ENCODE measurements at places on chromosomes 2 and 18.

DNA sequence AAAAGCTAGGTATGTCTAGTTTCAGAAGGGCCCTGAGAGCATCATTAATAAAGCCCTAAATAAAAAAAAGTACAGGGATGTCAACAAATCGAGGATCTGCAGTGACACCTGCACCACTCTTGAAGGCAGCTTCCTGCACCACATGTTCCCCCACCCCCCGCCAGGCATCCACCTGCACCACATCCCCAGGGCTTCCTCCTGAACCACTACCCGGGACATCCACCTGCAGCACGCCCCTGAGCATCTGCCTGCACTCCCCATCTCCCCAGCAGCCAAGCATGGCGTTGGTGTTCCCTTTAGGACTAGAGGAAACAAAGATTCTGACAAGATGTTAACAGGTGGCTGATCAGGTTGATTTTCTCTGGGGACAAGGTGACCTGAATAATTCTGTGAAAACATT, 55.2 kb downstream of the DLGAP1 start:
- DNase-seq: no peak

DNA sequence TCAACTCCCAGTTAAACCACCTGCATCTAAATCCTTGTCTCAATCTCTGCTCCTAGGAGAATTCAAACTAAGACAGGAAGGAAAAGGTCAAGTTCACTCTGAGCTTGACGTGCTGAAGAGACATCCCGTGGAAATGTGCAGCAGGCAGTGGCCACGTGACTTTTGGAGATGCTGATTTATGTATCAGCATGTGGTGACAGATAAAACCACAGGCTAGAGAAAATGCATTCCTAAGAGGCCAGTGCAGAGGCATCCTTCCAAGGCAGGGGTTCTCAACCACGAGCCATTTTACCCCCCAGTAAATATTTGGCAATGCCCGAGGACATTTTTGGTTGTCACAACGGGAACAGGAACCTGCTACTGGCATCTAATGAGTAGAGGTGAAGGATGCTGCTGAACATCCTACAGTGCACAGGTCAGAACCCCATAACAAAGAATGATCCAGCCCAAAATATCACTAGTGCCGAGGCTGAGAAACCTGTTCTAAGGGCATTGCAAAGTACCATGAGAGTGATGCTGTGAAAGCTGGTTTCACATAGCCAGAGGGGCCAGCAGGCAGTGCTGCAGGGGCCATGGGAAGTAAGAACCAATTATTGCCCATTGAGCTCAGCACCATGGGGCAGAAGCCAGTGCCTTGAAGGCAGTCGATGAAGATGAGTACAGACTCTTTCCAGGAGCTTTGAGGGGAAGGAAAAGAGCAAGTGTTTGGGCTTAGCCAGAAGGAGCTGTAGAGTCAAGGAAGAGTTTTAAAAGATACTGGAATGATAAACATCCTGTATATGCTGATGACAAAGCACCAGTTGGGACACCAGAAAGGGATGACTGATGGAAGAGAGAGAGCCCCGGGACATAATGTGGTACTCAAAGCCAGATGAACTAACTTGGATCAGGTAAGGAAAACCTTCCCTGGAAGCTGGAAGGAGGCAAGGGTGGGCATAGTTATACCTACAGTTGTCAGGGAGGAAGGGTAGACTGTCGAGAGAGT, 174.6 kb downstream of the HAUS1 start:
- DNase-seq: peak; percentile 88

GRCh38 chr2:170047331-170048065, 130.4 kb upstream of the MYO3B start:
- peak; percentile 6 for DNase-seq

- peak; percentile 2 for DNase-seq
These were observed 253.8 kb downstream of the FBXO15 start for GRCh38 chr18:73893880-73894279.

DNA sequence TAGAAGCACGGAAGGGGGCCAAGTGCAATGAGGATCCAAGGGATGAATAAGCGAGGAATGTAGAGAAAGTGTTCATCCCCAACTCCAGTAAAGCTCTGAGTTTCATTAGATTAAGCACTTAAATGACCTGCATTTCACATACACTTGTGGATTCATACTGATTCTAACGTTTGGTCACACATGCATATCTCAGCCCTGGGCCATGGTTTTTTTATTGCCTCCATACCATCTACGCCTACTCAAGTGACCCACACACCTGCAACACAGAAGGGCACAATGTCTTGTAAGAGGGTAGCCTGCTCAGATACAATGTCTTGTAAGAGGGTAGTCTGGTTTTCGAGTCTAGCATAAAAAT, 566 bp upstream of the MRPS5 start:
- DNase-seq: no peak

DNA sequence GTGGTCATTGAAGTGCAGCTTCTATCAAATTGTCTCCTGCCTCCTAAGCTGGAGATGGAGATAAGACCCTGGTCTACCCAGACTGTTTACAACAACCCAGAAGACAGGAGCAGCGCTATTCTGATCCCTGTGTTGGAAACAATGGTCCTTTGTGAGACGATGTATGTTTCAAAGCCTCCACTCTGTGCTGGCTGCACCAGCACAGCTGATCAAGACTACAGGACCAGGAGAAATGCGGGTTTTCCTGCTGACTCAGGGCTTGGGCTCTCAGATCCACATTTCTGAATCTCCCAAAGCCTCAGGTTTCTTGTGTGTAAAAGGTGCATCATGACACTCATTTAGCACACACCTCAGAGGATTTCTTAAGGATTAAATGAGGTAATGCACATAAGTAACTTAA, 92.0 kb downstream of the POU3F3 start:
- no peak for DNase-seq

- DNase-seq: no peak
These were observed 80.9 kb downstream of the SLC25A12 start for GRCh38 chr2:171813126-171813525.

- DNase-seq: no peak
These were observed 376.4 kb downstream of the RBM43 start for GRCh38 chr2:150885236-150885635.

- no peak for DNase-seq
These were observed 30.1 kb downstream of the EFR3B start for GRCh38 chr2:25071966-25072365.

GRCh38 chr2:169225906-169226305, 136.4 kb downstream of the LRP2 start:
- DNase-seq: no peak

DNA sequence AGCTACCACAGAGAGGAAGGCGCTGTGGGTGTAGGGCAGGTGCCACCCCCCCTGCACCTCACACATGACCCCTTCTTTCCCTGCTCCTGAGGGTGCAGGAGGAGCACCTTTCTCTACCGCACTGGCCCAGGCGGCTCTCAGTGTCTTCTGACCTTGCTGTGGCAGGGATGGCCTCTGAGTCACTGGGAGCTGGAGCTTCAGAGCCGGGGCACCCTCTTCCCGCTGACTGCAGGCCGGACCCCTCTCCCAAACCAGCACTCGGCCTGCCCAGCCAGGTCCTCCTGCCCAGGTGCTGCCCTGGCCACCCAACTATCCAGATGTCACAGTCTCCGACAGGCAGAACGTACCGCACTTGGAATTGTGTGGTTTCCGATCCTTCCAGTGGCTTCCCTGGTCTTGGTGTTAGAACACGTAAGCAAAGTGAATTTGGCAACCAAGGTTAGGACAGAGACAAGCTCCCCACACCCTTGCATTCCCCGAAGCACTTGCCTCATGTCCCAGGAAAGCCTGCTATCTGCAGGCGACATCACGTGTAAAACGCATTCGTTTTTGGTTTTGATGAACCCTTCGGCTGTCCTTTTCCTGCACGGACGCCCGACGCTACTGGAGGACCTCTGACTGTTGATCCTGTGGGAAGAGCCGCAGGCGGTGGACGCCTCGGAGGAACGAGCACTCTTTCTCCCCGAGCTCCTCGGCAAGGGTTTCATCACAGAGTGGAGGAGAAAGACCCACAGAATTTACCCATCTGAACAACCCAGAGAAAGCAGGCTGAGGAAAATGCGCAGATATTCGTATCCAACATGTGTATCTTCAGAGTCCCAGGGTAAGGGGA, 24.7 kb upstream of the KCNG2 start:
- no peak for DNase-seq

- peak; percentile 34 for DNase-seq
These were observed 845 bp downstream of the EML4 start for GRCh38 chr2:42169874-42170521.

DNA sequence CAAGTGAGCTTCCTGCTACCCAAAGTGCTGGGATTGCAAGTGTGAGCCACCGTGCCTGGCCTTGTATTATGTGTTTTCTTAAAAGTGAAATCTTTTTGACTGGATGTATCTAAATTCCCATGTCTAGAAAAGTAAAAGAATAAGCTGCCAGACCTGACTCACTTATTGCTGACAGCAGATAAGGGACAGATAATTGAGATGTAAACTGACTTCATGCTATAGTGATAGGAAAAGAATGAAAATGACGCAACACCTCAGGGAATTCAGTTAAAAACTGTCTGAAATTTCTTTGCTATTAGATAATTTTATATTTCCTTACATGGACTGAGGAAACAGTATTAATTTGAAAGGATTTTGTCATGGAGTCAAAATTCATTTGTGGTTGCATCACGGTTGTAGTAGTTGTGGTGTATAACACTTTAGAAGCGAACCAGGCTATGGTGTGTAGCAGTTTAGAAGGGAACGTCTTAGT, 19.4 kb downstream of the TTC27 start:
- peak; percentile 90 for DNase-seq

- DNase-seq: no peak
These were observed 78.3 kb downstream of the RNF144A start for GRCh38 chr2:6995391-6996097.

DNA sequence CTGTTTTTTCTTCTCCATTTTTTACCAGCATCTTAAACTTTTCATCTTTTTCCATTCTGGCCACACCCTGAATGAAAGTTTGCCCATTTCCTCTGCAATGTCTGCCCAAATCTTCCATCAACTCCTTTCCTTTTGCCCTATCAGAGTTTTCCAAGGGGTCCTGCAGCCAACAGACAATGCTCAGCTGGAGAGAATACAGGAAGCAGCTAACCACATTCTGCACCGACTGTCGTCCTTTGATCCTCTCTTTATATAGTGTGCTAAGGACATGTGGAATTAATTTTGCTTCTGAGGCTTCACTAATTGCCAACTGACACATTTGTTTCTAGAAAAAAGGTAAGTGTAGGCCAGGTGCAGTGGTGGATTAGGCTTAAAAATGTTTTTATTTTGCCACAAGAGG, 50.5 kb upstream of the DLX2 start:
- no peak for DNase-seq

GRCh38 chr2:23489471-23490322, 104.7 kb downstream of the KLHL29 start:
- DNase-seq: no peak

DNA sequence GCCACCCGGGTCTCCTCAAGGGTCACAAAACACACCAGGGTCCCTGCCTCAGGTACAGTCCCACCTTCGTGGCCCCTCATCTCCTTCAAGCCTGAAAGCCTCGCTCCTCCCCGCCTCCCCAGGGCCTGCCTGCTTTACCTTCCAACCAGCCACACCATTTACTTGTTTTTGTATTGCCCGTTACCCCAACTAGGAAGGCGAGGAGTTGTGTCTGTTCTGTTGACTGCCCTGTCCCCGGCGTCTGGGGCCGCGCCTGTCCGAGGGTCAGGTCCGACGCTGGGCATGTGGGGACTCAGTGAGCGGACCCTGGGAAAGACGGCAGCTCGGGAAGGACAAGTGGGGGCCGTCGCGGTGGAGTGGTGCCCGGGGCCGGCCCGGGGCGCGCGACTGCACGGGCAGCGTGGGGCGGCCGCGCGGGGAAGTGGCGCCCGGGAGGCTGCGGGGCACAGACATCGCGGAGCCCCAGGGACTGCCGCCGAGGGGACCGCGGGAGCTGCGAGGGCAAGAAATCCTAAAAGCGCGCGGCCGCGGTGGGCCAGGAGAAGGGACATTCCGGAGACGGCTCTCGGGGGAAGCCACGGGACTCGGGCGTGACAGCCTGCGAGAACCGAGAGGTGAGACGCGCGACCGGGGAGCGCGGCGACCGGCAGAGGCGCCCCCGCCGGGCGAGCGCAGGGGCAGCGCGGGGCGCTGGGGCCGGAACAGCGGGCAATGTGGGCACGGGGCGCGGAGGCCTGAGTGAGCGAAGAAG, 797 bp upstream of the GRHL1 start:
- peak; percentile 45 for DNase-seq

- no peak for DNase-seq
These were observed 81.6 kb downstream of the TWIST2 start for GRCh38 chr2:238929242-238930081.

DNA sequence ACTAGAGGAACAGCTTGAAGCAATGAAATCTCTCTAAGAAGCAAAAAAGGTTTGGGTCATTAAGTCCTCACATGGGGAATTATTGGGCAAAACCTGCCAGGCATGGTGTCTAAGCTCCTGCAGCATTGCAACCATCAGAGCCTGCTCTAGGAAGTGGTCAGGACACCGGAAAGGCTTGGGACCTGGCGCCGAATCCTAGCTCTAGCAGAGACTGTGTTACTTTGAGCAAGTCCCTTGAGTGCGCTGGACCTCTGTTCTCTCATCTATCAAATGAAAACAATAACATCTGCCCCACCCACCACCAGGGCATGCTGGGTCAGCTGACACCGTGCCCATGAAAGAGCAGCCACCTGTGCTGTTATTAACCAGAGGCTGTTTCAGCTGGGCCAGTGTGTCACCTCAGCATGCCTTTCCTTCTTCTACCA, 6.3 kb downstream of the TMEM127 start:
- DNase-seq: no peak

- DNase-seq: no peak
These were observed 35.7 kb downstream of the SH3YL1 start for GRCh38 chr2:228115-228514.

GRCh38 chr18:35458271-35458670, 39.5 kb downstream of the INO80C start:
- no peak for DNase-seq

GRCh38 chr2:15253835-15254286, 307.3 kb downstream of the NBAS start:
- DNase-seq: no peak

DNA sequence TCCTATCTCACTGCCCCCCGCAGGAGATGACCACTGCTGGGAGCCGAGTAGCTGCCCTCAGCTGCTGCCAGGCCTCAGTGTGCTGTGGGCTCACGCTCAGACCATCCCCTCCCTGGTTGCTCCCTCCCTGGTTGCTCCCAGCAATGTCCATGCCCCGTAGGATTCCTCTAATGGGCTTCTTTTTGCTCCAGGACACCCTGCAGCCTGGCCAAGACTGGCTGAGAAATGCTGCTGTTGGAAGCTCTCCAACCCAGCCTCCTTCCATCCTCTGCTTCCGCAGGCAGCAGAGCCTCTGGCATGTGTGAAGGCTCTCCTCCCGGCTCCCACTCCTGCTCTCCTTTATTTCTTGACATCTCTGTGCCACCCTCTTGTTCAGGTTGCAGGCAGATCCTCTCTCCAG, 48.6 kb downstream of the SOX11 start:
- DNase-seq: no peak

GRCh38 chr2:236507393-236508085, 62.1 kb upstream of the ACKR3 start:
- DNase-seq: peak; percentile 11

- peak; percentile 94 for DNase-seq
These were observed 83.3 kb upstream of the ID2 start for GRCh38 chr2:8598295-8599165.

GRCh38 chr2:98504381-98505109, 59.9 kb downstream of the INPP4A start:
- no peak for DNase-seq

Measured in EL (cell line).